Tibial nerve (tissue), 4 donors: ENCODE measurements at places on chromosomes 1 and 21.

- no peaks in the 10 kb centered on the region for H3K36me3 ChIP-seq
- H3K4me1 ChIP-seq: peaks cover 4% of the 10 kb centered on the region
- no peak overlapping the region for H3K4me3 ChIP-seq
- no peak for DNase-seq
- H3K27ac ChIP-seq: no peak overlapping the region
Observed at GRCh38 chr1:177913762-177914540, 55.9 kb downstream of the SEC16B start.

GRCh38 chr1:37865348-37866120 is 6.1 kb upstream of the MTF1 start:
- no peak overlapping the region for H3K27ac ChIP-seq
- H3K27me3 ChIP-seq: no peaks in the 10 kb centered on the region
- no peaks in the 10 kb centered on the region for H3K36me3 ChIP-seq
- no peaks in the 10 kb centered on the region for H3K4me1 ChIP-seq

- DNase-seq: no peak
- no peaks in the 10 kb centered on the region for H3K27me3 ChIP-seq
- H3K36me3 ChIP-seq: no peaks in the 10 kb centered on the region
- no peaks in the 10 kb centered on the region for H3K4me1 ChIP-seq
- H3K4me3 ChIP-seq: no peak overlapping the region
- no peak overlapping the region for H3K27ac ChIP-seq
Observed at GRCh38 chr1:7865978-7866377, 13.1 kb upstream of the UTS2 start.

- H3K4me3 ChIP-seq: no peak overlapping the region
- no peak for DNase-seq
- no peaks in the 10 kb centered on the region for H3K27me3 ChIP-seq
- H3K27ac ChIP-seq: peak overlapping the region; percentile 53
- peaks cover 4% of the 10 kb centered on the region for H3K4me1 ChIP-seq
Observed at GRCh38 chr1:210597555-210598134, 268.9 kb downstream of the HHAT start.
